ENCODE measurements at places on chromosomes 16 and 17.

DNA sequence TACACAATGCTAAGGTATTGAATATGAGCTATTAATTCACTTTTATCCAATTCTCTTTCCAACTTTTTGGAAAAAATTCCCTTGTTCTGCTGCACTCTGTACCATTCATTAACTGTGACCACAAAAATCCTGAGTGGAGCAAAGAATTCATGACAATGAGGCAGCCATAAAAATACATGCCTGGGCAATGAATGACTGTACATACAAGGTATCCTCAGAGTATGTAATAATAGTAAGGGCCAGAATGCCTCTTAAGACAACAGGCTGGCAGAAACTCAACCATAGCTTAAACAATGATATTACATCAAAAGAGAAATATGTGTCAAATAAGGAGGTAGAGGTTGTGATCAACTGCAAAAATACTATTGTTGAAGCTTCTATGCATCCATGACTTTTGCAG, 74.7 kb upstream of the CA10 start:
- DNase-seq: no peak

GRCh38 chr17:42519546-42520491, 16.2 kb upstream of the NAGLU start:
- DNase-seq: peak; percentile 100

GRCh38 chr17:78130090-78130436, 508 bp upstream of the TMC8 start:
- DNase-seq: no peak

- no peak for DNase-seq
These were observed 72.5 kb downstream of the CDYL2 start for GRCh38 chr16:80731915-80732314.

- no peak for DNase-seq
These were observed 5.8 kb upstream of the MEIOB start for GRCh38 chr16:1877804-1878203.

GRCh38 chr17:8700546-8700945, 44.1 kb downstream of the CCDC42 start:
- DNase-seq: no peak

GRCh38 chr16:75921281-75921680, 195.0 kb upstream of the CPHXL start:
- no peak for DNase-seq

DNA sequence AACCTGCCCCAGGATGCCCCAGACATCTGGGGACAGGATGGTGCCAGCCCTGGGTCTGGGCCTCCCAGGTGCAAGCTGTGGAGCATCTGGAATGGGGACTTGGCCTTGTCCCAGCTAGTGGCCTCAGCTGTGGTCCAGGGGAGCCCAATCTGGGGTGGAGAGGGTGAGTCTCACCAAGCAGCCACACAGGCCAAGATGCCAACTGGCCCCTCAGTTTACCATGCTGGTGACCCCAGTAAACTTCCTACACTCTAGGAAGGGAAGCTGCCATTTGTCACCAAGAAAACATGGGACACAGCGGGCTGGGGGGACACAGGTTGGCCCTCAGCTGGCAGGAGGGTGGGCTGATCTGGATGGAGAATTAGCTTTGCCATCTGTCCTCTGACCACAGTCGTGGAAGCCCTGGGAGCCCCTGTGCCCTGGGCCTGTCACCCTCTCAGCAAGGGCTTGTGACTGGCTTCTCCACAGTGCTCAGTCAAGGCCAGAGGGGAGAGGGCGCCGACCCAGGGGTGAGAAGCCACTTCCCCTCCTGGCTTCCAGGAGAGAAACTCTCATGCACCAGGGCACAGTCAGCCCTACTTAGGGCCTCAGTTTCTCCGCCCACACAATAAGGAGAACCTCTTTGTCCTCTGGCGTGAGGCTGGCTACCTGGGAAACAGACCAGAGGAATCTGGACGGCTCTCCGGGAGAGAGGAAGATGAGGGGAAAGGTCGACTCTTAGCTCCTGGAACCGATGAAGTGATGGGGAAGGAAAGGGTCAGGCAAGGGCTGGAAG, 126.4 kb upstream of the SMURF2 start:
- DNase-seq: no peak

DNA sequence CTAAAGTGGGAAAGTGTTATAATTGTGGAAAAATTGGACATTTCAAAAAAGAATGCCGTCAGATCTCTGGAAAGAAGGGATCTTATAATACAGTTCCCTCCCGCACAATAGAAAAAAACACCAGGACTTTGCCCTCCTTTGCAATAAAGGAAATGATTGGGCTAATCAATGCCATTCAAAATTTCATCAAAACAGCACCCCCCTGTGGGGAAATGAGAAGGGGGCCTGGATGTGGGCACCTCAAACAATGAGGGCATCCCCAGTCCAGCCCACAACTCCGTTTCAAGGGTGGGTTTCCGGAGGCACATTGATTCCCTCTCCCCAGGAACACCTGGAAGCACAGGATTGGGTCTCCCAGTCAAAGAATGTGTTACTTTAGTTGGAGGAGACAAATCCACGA, 26.1 kb downstream of the CD300LG start:
- no peak for DNase-seq

- no peak for DNase-seq
These were observed 1024.8 kb upstream of the EEF2KMT start for GRCh38 chr16:6122401-6122800.

- DNase-seq: no peak
These were observed 112.7 kb downstream of the BRIP1 start for GRCh38 chr17:61750656-61751055.

DNA sequence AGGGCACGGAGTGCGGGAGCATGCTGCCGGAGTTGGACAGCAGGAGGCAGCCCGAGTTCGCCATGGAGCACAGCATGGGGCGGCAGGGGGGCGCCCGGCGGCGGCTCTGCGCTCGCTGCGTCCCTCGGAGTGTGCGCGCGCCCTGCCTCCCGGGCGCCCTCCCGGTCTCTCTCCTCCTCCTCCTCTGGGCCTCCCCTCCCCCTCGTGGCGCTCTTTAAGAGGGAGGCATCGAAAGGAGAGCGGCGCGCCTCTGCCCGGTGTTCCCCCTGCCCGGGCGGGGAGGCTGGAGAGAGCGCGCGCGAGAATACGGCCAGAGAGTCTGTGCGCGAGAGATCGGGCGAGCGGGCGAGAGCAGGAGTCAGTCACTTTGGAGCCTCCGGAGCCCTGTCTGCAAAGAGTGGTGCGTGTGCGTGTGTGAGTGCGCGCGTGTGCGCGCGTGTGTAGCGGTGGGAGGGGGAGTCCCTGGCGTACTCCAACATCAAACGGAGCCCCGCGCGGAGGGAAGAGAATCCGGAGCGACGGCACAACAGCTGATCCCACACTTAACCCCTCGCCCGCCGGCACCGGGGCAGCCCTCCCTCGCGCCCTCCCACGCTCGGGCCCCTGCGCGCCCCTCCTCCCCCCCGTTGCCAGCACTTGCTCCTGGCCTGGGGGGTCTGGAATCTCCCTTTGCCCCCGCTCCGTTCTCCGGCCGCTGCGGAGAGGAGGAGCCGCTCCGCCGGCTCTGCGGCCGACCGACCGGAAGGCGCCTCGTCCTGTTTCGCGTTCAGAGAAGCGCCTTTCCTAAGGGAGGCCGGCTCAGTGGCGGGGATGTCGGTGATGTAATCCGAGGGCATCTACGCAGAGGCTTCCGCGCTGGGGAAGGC, 108.9 kb downstream of the ENGASE start:
- no peak for DNase-seq

GRCh38 chr16:54072237-54072636, 214.3 kb downstream of the IRX3 start:
- no peak for DNase-seq

DNA sequence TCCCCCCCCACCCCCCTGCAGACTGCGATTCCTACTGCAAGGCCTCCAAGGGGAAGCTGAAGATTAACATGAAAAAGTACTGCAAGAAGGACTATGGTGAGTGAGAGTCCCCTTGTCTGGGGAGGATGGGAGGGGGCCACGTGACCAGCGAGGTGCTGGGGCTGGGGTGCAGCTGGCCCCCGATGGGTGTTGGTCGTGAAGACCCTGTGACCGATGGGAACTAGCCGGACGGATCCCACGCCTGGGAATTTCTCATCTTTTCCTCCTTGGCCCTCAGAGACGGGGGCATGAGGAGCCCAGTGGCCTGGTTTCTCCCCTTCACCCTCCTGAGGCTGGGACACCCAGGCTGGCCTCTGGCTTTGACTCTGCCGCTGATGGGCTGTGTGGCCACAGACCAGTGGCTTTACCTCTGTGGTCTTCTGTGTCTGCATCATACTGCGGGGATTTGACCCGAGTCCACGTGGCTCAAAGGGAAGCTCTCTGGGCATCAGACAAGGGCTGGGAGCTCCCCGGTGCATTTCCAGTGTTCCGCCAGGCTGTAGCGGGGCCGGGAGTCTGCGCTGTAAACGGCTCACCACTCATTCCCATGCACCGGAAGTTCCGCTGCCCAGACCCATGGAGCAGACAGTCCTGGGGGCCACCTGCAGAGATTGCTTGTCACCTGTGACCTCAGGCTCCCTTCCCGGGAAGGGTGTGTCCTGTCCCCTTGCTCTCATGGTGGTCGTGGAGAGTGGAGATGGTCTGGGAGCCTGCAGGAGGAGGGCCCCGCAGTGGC, 200.0 kb downstream of the NTN1 start:
- DNase-seq: no peak

DNA sequence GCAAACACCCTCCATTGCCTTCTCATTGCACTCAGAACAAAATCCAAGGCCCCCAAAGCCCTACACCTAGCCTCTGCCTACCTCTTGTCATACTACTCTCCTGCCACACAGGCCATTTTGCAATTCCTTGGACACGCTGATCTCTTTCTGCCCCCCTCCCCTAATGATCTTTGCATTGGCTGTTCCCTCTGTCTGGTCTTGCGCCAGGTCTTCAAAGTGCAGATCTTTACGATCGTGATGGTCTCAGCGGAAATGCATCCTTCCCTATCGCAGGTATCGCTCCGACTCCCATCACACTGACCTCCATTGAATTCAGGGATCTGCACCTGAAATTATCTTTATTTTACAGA, 777 bp upstream of the MOSMO start:
- no peak for DNase-seq

DNA sequence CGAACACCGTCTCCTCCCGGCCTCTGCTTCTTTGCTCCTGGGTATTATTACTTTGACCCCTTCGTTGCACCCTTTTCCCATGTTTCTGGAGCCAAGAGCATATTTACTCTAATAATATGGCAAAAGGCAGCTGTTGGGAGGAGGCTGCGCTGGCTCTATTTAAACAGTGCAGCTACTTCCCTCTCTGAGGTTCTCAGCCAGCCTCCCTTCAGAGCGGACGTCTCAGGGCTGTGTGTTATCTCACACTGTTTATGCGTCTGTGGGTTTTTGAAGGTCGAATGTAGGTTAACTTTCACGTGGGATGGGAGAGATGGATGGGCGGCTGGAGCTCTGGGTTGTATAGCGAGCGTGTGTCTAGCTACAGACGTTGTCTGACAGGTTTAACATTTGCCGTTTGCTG, 45.3 kb downstream of the COX4I1 start:
- DNase-seq: no peak

- no peak for DNase-seq
These were observed 105.7 kb downstream of the IRX5 start for GRCh38 chr16:55036371-55036821.

DNA sequence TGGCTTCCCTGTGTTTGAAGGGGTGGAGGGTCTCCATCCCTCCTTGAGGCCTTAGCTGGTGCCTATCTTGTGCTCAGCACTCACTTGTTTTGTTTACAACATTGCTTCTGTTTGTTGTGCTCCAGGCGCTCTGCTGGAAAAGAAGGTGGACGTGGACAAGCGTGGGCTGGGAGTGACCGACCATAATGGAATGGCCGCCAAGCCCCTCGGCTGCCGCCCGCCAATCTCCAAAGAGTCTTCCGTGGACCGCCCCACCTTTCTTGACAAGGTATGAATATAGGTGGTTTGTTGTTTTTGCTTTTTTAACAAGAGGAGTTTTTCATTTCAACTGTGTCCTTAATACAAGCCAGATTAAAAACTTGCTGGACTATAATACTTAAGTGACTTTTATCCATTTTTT, 53.5 kb downstream of the TMC6 start:
- no peak for DNase-seq

- DNase-seq: no peak
These were observed 1.2 kb downstream of the IRF8 start for GRCh38 chr16:85900027-85900792.

DNA sequence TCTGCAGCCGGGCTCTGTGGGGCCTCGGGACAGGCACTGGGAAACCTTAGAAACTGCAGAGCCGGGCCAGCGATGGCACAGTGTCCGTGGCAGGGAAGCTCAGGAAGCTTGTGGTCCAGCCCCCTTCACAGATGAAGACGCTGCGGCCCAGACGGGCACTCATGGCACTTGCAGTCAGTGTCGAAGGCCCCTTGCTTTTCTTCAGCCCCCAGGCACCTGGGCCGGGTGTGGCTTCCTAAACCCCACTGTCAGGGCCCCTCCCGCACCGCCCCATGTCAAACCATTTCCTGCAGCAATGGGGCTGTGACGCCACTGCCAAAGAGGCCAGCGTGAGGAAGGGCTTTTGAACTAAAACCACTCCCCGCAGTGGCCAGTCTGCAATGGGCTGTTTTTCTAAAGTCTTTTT, 164.0 kb downstream of the LAT start:
- DNase-seq: no peak

DNA sequence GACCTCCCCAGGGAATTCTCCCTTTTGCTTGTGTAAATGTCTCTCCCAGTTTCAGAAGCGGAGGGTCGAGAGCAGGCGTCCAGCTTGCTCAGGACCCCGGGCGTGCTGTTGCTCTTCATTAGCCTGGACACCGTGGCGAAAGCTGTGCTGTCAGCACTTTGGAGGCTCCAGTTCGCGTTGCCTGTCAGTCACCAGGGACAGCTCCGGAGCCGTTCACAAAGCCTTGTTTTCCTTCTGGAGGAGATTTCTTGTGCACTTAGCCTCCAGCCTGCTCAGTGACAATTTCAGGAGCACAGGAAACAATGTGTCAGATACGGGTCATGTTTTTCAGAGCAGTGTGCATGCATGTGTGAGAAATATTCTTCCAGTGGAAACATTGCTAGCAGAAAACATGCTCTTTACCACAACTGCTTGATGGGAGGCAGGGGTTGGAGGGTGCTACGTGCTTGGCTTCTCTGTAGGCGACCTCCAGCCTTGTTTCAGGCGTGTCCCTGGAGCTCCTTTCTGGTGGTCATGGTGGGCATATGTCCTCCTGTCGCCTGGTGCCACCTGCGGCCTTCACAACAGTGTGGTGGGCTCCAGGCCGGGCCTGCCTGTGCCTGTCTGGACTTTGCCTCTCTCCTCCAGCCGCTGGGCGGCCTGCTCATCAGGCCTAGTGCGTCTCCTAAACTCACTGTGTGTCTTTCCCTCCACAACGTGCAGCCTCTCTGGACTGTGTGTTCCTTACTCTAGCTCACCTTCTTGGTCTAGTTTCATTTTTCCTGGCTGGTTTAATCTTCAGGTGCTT, 29.0 kb downstream of the ZNF750 start:
- no peak for DNase-seq

- DNase-seq: peak; percentile 14
These were observed 38.2 kb downstream of the GRB2 start for GRCh38 chr17:75367312-75367711.

DNA sequence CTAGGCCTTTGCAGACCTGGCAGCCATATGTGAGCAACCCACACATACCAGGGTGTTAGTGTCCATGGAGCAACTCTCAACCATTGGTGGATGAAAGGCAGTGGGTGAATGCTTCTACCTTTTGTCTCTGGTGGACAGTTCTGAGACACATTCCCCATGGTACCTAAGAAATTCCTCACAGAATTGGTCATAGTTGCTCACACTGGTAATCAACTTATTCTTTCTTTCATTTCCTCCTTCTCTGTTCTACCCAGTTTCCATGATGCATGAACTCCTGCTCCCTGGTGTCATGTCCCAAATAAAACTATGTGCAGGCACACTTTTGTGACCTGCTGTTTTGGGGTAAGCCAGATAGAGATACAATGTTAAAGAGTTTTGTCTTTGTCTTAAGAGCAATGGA, 33.2 kb upstream of the MPHOSPH6 start:
- DNase-seq: no peak

GRCh38 chr16:46918905-46919792, 35.0 kb downstream of the GPT2 start:
- no peak for DNase-seq
